NCI-H1436 (cell line): ENCODE measurements at places on chromosomes 2 and 18.

DNA sequence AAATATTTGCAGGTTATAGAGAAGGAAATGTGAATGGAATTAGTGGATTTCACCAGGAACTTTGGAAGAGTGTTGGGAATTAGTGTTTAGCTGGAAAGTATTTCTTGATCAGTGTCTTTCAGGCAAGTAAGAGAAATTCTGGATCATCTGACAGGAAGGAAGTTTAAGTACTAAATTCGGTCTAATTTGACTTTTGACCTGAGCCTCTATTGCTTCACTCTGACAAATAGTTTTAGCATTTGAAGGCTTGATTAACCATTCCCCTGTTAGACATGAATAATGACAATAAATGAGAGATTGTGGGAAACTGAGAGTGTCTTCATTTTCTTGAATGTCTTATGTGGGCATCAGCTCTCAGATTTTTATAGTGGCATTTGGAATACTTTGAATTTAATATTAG lies 16.0 kb downstream of the CCNT2 start:
- no peak for DNase-seq

DNA sequence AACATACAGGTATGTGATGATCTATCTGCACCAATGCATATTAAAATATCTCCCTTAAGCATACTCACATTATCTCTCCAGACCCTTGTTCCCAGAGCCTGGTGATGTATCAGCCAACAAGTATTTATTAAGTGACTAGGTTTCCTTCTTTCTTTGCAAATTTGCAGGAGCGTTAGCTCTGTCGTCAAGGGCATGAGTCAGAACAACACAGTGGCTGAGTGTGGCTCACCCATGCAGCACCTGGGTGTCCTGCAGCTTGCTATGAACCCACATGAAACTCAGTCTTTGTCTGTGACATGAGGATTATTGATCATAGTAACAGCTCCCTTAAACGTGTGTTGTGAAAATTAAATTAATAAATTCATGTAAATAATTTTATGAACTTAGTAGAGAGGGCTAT lies 96.6 kb downstream of the PIEZO2 start:
- no peak for DNase-seq

DNA sequence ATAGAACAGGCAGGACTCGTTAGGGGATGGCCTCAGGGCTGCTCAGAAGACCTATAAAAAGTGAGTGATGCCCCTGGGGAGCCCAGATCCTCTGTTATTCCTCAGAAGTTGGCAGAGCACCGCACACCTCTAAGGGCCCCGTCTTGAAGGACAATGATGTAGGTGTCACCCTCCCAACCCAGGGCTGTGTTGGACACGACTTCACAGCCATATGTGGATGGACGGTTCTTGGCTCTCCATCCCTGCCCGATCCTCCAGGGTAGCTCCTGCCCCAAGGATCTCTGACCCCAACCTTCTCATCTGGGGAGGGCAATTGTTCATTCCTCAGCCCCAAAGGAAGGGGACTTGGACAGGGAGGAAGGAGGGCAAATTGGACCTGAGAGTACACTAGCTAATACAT lies 246.1 kb downstream of the DYSF start:
- DNase-seq = no peak

GRCh38 chr18:58870621-58871020 lies 5.9 kb downstream of the ZNF532 start:
- no peak for DNase-seq

- no peak for DNase-seq
These were observed 106.3 kb upstream of the GPC1 start for GRCh38 chr2:240329116-240329665.

- DNase-seq = no peak
These were observed 84.0 kb downstream of the MSH2 start for GRCh38 chr2:47486841-47487497.

- DNase-seq = no peak
These were observed 28.2 kb downstream of the CDKL4 start for GRCh38 chr2:39215545-39215944.

GRCh38 chr2:138170485-138170884 lies 206.2 kb downstream of the HNMT start:
- no peak for DNase-seq

DNA sequence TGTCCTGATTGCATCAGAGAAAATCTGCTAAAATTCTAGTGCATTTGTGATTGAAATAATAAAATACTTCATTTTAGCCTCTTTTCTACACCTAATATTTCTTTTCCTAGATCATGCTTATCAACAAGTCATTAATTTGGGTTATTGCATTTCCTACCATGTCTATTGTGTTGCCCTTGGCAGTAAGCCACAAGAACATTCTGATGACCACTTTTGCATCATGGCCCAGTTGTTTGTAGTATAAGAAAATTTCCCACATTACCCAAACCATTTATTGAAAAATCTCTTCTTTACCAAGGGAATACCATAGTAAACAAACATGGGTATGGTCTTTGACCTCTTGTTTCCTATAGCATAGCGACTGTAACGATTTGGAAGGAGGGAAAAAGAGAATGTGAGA lies 76.3 kb downstream of the R3HDM1 start:
- no peak for DNase-seq

GRCh38 chr2:119486886-119487285 lies 37.4 kb downstream of the SCTR start:
- DNase-seq = no peak

DNA sequence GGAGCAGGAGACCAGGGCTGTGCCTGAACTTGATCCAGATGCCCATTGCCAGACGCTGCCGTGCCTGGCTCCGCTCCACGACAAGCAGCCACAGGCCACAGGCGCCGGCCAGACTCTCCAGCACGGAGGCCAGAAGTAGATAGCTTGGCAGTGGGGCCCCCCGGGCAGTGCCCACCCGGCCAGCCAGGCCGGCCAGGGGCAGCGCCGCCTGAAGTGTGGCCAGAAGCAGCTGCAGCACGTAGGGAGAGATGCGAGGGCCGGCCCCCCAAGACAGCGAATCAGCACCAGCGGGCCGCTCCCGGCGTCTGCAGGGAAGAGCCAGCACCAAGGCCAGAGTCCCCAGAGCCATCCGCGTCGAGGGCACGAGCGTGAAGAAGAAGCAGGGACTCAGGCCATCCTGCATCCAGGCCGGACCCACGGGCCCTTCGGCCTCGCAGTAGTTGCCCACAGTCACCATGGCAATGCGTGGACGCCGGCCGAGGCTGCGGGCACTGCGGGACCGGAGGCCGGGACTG lies 484 bp downstream of the ABCB6 start:
- DNase-seq = peak; percentile 35

- DNase-seq = no peak
These were observed 158.4 kb downstream of the BCL2 start for GRCh38 chr18:63161032-63161760.

DNA sequence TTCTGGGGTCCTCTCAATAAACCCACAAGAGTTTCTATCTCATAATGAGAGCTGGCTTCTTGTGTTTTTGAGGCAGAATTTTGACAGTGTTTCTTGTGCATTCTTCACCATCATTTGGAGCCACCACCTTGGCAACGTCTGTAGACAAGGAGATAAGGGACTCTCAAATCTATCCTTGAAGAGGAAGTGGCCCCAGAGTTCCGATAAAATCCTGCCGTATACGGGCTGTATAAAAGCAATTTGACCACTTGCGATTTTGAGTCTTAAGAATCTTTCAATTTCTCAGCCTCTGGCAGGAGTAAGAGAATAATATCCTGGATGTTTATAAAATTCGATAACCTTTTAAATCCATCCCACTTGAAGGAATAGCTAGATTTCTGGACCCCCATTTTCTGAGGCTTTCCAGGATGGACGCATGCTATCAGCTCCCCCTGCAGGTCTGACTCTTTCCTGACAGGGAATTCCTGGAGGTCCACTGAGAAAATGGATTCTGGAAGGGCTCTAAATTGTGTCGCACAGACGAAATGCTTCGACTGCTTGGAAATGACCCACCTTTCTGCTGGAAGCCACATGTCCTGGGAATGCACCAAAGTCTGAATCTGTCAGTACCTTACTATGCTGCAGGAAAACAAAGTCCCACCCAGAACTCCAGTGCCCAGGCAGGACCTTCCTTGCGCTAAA lies 54.1 kb downstream of the E2F6 start:
- peak; percentile 22 for DNase-seq

DNA sequence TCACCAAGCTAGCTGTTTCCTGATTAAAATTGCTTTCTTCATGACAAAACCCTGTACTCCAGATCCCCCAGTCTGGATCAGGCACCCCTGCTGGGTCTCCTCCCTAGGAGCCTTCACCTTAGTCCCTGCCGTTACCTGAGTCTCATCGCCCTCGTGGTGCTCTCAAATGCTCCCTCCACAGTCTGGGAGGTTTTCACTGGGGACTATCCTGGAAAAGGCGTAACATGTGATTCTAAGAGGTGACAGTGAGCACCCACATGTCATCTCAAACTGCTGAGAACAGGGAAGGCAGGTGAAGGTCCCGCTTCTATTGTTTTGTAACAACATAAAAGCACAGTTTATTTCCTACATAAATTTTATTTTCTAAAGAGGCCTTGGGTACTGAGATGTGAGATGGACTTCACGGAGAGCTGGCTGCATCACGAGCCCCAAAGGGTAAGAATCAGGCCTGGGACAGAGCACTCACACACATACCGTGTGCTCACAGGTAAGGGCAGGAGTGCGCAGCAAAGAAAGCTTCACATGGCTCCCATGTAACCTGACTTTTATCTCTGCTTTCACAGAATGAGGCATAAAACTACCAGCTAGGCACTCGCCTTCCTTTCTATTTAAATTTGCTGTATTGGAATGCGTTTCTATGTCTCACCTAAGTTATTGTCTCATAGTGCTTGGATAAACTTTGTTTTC lies 531.5 kb downstream of the RNF144A start:
- no peak for DNase-seq

GRCh38 chr18:57621246-57621604 lies 411 bp downstream of the NARS1 start:
- no peak for DNase-seq

DNA sequence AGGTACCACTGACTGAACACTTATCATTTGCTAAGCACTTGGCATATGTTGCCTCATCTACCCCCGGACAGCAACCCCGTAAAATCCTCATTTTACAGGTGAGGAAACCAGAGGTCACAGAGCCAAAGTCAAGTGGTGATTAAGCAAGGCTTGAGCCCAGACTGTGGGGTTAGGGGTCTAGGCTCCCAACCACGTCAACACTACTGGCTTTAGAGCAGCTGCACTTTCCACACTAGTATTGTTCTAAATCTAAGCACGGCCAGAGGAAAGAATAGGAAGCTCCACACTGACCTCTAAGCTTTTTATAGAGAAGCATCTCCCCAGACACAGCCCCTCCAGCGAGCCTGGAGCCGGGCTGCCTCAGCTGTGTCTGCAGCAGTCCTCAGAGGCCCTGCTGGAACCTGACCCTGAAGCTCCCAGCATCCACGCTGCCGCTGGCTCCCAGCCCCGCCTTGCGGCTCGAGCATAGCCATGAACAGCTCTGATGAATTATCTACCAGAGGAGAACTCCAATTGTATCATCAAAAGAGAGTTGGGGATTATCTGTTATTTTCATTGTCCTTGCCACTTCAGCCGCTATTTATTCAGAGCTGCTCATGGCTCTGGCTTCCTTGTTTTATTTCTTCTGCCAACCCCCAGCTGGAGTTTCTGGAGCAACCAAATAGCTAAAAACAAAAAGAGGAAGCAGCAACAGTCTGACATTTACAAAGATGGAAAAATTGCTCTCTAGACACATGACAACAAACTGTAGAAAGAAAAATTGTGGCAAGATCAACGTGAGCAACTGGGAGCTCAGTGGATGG lies 62.2 kb upstream of the RTN4 start:
- no peak for DNase-seq

- no peak for DNase-seq
These were observed 8.7 kb downstream of the CYP26B1 start for GRCh38 chr2:72138921-72139381.
